ENCODE measurements at places on chromosomes 6 and 20. TPM values are rescaled to one million over a fixed set of nuclear protein-coding genes. Genes with fewer than 3 reads are reported as not detected.

CDKN1A gene
- total RNA-seq = 469 TPM

ULBP3 gene
- total RNA-seq = 12.6 TPM

PI16 gene
- total RNA-seq = 181 TPM

TMEM200A gene
- 43.3 TPM for total RNA-seq

PCSK2 gene
- not detected for total RNA-seq

PCIF1 gene
- total RNA-seq = 4.2 TPM

WFDC10B gene
- not detected for total RNA-seq

PAK5 gene
- not detected for total RNA-seq

CTCFL gene
- not detected for total RNA-seq

TFAP2C gene
- 12.3 TPM for total RNA-seq

CBFA2T2 gene
- total RNA-seq = 8.6 TPM

CDSN gene
- total RNA-seq = not detected

CST8 gene
- not detected for total RNA-seq

CALHM6 gene
- total RNA-seq = not detected

DNA sequence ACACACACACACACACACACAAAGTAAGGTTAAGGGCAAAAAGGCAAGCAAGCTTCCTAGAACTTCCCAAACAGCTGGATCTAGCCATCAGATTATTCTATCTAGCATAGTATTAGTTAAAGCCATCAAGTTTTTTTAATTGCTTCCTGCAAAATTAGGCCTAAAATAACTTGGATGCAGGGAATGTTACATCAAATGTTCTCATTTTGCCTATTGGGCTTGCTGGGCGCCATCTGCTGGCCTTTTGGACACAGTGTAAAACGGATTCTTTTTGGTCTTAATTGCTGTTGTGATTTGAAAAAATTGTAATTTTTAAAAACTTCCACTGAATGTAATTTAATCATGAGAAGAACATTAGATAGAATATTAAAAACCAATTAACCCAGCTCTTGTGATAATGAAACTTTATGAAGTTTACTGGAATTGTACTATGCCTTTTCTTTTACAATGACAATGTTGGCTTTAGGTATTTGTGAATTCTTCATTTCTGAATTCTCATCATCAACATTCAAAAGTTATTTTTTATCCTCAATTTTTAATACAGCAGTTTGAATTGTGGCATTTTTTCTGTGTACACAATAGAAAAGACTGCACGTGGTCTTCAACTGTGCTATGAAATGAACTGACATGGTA lies 6.8 kb downstream of the MKKS start:
- DNase-seq = peak; percentile 86

GRCh38 chr20:34150306-34151000 lies 38.4 kb upstream of the EIF2S2 start:
- DNase-seq = peak; percentile 26

DNA sequence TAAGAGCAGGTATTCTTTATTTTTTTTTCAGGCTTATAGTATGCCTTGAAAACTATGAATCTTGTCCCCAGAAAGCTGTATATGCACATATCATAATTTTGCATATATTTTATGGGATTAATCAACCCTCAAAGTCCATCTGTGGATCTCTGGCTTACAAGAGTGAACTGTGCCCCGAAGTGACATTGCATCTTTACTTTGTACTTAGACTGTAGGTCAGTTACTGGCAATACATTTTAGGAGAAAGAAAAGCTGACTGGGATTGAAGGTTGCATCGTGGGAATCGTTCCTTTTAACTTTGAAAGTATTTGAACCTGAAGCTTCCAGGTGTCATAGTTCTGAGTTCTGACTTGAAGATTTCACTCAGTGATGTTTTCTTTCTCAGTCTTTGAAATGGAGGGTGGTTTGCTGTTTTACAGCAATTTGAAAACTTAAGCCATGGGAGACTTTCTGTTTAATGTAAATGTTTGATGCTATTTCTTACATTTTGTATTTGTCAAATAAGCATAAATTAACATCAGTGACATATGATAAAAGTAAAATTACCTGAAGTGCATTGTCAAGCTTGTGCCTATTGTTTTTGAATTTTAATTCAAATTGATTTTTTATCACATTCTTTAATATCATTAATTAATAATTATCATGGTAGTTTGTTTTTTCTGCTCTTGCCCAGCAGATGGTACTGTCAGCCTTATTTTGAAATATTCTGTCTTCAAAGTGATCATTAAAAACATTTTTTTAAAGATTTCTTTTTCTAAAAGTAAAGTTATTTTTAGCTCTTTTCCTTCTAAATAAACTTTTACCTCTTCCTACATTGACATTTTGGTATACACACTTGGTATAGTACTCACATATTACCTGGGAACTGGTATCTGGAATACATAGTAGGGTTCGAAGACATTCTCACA lies 29.0 kb downstream of the L3MBTL3 start:
- DNase-seq = peak; percentile 28

DNA sequence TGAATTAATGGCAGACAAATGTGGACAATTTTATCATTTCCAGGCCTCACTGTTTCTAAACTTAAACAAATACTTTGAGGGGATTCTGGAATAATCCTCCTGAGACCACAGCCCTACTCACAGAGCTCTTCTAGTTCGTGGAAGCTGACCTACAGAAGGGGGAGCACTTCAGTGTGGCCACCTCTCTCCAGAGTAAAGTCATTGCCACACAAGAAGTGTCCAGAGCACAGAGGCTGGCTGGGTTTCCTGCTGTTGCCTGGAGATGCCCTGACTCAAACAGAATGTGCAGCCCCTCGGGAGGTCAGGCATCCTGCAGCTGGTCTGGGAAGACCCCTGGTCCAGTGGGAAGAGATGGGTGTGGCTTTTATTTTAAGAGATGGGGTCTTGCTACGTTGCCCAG lies 110.9 kb downstream of the QRSL1 start:
- DNase-seq = no peak

GRCh38 chr6:147834084-147834776 lies 325.7 kb downstream of the SAMD5 start:
- DNase-seq = no peak

- DNase-seq = peak; percentile 6
Measured at GRCh38 chr6:16805243-16805950, 44.1 kb upstream of the ATXN1 start.

- no peak for DNase-seq
Measured at GRCh38 chr6:147691446-147691845, 183.0 kb downstream of the SAMD5 start.

- peak; percentile 6 for DNase-seq
Measured at GRCh38 chr6:154252678-154253077, 103.9 kb downstream of the IPCEF1 start.

DNA sequence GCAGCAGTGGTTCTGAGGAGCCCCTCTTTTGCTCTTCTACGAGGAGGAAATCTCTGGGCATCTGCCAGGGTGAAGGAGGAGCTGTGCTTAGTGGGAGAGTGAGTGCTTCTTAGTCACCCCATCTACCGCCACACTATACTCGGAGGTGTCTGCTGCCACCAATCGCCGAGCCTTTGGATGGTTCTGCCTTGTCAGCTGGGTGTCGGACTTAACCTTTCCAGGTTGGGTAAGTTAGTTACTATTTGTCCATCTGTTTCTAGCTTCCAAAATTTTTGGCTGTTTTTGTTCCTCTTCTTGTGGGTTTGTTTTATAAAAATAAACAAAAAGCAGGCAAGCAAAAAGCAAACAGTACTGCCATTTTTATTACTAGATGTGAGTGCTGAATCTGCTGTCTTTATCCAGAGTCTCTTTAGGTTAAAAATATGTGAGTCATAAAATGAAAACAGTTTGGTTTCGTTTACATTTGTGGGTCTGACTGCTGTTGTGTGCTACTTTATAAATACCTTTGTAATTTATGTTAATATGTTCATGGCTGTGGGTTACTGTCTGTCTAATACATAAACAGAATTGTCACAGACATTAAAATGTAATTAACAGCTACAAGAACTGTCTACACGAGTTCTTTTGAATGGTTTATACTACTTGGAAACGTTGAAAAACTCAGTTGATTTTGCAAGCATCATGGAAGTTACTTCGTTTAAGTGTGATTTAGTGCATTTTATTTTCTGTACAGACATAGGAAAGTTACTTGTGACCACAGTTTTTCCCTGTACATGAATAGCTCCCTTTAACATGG lies 89.2 kb downstream of the ARID1B start:
- DNase-seq = no peak

DNA sequence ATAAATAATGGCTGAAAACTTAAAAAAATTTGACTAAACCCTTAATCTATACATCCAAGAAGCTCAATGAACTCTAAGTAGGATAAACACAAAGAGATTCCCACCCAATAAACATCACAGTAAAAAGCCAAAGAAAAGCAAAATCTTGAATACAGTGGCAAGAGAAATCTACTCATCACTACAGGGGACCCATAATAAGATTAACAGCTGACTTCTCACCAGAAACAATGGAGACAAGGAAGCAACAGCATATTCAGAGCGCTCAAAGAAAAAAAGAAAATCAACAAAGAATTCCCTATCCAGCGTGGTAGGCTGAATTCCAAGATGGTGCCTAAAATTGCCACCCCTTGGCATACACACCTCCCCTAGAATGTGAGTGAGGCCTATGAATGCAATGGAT lies 18.6 kb downstream of the SNX3 start:
- no peak for DNase-seq

- peak; percentile 48 for DNase-seq
Measured at GRCh38 chr6:147268254-147268653, 64.0 kb downstream of the STXBP5 start.

DNA sequence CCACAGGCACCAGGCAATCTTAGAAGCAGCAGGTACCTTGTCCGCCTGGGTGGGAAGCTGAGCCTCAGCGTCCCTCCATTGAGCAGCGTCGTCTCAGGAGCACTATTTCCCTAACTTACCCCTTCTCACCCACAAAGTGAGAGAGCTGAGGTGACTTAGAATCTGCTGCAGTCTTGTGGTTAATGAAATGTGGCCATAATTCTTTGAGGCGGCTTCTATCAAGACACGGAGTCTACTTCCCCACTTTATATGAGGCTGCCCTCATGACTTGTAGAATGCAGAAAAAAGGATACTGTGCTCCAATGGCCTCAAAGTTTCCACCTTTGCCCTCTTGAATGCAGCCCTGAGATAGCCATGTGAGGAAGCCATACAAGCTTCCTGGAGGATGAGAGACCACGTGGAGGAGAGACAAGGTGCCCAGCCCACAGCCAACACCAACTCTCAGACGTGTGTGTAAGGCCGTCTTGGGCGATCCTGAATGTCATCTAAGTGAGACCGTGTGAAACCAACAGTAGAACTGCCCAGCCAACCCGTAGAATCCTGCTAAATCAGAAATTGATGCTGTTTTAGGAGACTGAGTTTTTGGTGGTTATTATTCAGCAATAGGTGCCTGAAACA lies 9.1 kb upstream of the TAGAP start:
- DNase-seq = no peak

- DNase-seq = peak; percentile 12
Measured at GRCh38 chr20:47764154-47764733, 21.0 kb downstream of the SULF2 start.

GRCh38 chr6:157650261-157650640 lies 172.8 kb upstream of the SNX9 start:
- peak; percentile 6 for DNase-seq

- DNase-seq = no peak
Measured at GRCh38 chr20:32993496-32994050, 10.7 kb downstream of the SUN5 start.

- DNase-seq = no peak
Measured at GRCh38 chr6:164144316-164144715, 729.8 kb downstream of the QKI start.

DNA sequence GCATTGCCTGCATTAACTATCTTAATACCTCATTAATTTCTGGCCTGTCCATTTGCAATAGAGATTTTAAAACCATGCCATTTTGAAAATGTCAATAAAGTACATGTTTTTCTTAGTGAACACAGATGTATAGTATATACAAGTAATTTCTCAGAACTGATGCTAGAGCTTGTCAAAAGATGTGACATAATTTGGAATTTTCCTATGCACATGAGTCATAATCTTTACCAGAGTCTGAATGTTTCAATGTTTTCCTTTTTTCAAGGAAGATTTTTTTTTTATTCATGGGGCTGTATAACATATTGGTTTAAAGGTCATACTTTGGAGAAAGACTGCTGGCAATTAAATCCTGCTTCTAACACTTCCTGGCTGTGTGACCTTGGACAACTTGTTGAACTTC lies 1347.5 kb upstream of the ADGRB3 start:
- DNase-seq = no peak

- DNase-seq = peak; percentile 4
Measured at GRCh38 chr6:11120271-11121005, 8.9 kb upstream of the ERVFRD-1 start.

GRCh38 chr6:90286884-90287488 lies 9.7 kb downstream of the BACH2 start:
- peak; percentile 31 for DNase-seq

DNA sequence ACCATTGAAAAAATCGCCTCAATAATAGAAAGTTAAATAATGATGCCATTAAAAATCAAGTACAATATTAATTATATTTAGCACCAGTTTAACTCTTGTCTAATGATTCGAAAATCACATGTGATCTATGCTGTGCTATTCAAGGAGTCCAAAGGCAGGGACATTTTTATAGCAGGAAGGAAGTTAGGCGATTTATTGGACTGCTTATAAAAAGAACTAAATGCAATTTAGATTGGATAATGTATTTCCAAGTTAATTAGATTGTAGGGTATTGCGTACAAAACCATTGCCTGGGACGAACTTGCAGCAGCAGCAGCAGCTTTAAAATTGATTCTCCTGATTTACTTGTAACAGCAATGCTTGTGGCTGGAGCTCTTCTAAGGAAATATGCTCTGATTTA lies 87.4 kb upstream of the TMEM181 start:
- no peak for DNase-seq

DNA sequence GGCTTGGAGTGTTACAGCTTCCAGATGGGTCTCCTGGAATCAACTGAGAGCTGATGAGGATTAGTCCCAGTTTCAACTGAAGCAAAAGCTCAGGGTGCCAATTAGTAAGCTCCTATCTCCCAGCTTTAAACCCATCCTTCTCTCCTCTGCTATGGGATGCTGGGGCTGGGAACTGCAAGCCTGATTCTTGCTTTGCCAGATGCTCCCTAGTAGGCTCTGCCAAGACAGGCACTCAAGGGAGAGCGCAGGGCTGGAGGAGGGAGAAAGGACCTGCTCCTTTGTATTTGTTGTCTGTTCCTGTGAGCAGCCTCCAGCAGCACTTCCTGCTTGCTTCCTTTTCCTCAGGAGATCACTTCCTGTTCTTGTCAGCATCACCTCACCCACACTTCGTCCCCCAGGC lies 309.7 kb downstream of the KIF16B start:
- no peak for DNase-seq

DNA sequence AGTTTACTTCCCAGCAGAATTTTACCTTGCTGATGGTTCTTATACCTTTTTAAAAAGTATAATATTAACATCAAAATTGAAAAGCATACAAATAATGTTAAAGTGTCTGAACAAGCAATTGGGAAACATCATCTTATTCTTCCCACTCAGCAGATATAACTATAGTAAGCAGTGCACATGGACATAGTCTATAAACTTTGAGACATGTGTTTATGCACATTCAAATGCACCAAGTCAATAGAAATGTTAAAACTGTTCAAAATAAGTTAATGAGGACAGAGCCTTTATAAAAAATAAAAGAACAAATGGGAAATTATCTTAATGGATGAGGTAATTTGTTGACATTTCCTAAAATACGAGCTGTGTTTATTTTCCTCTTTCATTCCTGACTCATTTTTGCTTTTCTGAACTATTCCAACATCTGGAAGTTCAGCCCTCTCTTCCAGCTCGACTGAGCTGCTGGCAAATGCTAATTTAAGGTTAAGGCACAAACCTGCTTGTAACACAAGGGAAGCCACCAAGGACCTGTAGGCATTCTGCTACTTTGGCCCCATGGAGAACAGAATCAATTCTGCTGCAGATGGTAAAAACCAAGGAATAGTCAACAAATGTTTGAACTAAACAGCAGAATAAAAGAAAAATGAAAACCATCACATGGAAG lies 110.3 kb upstream of the MAP3K4 start:
- peak; percentile 36 for DNase-seq
